ENCODE measurements at places on chromosomes 5 and 9.

GRCh38 chr9:13719446-13719845 is 440.0 kb upstream of the MPDZ start:
- DNase-seq, result peak; percentile 59

DNA sequence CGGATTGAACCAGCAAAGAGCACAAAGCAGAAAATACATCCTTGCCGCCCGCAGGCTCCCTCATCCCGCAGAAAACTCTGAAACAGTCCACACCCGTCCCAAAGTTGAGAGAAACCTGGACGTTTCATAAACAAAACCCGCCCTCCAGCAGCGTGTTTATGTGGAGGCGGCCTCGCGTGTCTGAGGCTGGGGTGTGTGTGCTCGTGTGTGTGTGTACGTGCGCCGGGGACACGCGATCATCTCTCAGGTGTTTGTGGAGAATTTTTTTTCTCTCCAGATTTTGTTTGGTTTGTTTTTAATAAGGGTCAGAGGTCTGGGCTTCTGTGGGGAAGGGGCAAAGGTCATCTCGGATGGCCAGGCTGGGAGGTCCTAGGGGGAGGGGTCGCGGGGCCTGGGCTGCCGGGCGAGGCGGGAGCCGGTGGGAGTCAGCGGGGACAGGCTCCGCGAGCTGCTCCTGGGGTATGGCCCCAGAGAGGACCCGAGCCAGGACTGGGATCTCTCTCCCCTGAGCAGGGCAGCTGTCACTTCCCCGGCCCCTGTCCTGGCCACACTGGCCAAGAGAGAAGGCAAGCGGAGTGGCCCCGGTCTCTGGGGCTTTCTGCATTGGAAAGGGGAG is 206.4 kb downstream of the C9orf50 start:
- peak; percentile 31 for DNase-seq

GRCh38 chr9:27765266-27766072 is 192.2 kb upstream of the C9orf72 start:
- DNase-seq, result peak; percentile 75

DNA sequence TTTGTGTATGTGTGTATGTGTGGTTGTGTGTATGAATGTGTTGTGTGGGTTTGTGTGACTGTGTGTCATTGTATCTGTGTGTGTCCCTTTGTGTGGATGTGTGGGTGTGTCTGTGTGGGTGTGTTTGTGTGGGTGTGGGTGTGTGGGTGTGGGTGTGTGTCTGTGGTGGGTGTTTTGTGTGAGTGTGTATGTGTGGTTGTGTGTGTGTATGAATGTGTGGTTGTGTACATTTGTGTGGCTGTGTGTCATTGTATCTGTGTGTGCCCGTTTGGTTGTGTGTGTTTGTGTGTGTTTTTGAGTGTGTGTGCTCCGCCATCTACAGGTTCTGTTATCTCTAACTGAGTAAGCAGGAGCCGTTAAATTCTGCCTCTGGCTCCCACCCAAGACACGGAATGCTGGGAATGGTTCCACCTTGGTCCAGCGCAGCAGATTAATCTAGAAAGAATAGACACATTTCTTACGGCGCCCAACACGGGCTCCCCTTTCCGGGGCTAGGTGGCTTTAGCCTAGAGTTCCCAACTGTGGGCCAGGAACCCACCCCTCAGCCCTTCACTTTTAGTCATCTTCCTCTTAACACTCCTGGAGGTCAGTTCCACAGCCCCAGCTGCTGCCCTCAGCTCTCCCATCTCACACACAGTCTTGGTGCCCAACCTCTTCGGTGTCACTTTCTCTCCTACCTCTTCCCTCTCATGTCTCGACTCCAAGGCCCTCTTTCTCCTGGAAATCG is 197.1 kb downstream of the TTLL11 start:
- peak; percentile 39 for DNase-seq

DNA sequence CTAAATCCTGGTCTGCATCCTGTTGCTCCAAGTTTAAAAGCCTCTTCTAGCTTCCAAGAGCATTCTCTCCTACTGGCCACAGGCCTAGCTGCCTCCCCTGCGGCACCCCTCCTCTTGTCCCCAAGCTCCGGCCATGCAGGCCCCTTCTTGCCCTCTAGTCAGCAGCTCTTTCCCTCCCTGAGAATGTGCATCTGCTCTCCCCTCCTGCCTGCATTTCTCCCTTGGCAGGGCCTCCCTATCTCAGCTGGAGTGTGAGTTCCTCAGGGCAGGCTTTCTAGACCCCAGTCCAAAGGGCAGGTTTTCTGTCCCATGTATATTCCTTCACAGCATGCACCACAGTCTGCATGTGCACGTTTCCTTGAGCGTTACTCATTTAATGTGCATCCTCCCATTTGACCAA is 24.6 kb upstream of the BARX1 start:
- DNase-seq, result no peak

DNA sequence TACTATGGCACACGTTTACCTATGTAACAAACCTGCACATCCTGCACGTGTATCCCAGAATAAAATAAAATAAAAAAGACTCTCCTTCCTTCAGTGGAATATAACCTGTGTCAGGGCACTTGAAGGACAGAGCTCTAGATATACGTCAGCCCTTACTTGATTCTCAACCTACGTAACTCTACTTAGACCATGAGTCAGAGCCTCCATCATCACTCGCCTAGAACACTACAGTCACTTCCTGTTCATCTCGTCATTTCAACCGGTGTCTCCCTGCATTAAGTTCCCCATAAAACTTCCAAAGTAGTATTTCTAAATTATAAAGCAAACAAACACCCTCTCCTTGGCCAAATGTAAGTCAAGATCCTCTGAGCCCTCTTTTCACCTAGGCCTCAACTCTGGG is 243.5 kb upstream of the CCNG1 start:
- DNase-seq, result no peak

- peak; percentile 7 for DNase-seq
Observed at GRCh38 chr5:123297866-123298265, 125.3 kb downstream of the CEP120 start.

- DNase-seq, result peak; percentile 57
Observed at GRCh38 chr5:73902327-73903051, 276.5 kb downstream of the ARHGEF28 start.

DNA sequence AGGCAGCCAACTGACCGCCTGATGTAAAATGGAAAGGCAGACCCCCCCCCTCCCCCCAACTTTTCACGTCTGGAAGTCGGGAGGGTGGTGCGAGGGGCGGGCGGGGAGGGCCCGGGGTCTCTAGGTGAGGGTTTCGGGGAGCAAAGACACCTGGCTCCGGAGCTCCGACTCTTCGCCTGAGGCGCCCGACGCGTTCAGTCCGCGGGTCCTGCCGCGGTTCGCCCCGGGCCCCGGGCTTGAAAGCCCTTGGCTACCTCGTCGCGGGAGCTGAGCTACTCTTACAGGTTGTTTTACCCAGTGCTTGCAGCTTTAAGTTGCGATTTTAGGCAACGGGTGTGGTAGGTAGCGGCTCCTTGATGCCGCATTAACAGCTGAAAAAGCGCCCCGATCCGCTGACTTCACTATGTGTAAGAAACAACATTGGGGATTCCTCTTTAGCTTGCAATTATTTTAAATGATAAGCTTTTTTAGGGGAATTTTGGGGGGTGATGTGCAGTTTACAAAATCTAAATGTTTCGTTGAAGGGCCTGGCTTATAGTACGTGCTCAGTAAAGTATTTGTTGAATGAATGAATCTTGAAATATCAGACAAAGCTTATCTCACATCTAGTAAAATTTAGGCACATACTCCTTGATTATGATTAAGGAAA is 722 bp downstream of the CDC42SE2 start:
- DNase-seq, result peak; percentile 32

GRCh38 chr5:175861337-175862130 is 9.8 kb upstream of the CPLX2 start:
- DNase-seq, result no peak

- no peak for DNase-seq
Observed at GRCh38 chr9:133166392-133166791, 2.7 kb upstream of the GBGT1 start.

- DNase-seq, result no peak
Observed at GRCh38 chr5:15889001-15889400, 290.6 kb downstream of the MARCHF11 start.

DNA sequence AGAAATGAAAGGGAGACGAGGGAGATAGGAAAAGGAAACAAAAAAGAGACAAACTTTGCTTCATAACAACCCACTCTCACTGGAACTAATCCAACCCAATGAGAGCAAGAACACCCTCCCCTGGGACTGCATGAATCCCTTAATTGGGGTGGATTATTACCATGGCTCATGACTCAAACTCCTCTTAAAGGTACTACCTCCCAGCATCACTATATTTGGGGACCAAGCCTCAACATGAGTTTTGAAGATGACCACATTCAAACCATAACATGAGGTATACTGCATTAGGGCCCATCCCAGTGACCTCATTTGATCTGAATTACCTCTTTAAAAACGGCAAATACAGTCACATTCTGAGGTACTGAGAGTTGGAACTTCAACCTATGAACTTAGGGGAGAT is 8.0 kb downstream of the MTAP start:
- DNase-seq, result peak; percentile 69

DNA sequence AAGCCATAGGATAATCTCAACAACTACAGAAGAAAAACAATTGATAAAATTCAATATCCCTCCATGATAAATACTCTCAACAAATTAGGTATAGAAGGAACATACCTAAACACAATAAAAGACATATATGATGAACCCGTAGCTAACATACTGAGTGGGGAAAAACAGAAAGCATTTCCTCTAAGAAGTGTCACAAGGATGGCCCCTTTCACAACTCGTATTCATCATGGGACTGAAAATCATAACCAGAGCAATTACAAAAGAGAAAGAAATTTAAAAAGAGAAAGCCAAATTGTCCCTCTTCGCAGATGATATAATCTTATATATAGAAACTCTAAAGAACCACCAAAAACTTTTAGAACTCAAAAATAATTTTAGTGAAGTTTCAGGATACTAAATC is 146.3 kb upstream of the RGMB start:
- DNase-seq, result no peak

DNA sequence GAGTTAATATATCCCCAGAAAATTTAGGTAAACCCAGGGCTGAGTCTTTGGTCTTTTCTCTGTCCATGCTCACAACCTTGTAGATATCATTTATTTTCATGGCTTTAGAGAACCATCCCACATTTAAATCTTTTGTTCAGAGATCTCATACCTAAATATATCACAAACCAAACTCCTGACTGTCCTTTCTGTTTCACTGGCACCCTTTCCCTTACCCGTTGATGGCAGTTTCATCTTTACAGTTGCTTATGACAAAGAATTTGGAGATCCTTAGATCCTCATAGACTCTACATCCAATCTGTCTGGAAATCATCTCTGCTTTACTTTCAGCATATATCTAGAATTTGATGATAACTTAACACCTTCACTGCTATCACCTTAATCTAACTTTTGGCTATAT is 19.2 kb downstream of the RNF180 start:
- no peak for DNase-seq

DNA sequence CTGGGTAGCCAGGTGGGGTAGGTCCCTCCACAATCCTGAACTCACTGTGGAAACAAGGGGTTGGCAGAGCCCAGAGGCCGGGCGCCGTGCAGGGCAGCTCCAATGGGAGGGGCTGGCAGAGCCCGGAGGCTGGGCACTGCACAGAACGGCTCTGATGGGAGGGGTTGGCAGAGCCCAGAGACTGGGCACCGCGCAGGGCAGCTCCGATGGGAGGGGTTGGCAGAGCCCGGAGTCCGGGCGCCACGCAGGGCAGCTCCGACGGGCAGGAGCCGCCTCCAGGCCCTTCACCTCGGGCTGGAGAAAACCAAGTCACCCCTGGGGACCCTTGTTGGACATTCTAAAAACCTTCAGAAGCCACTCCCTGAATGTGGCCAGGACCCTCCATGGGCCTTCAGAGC is 9.3 kb downstream of the NACC2 start:
- DNase-seq, result no peak

GRCh38 chr9:79583952-79584654 is 12.3 kb downstream of the TLE4 start:
- DNase-seq, result no peak

GRCh38 chr5:101018299-101018698 is 115.2 kb upstream of the ST8SIA4 start:
- no peak for DNase-seq

DNA sequence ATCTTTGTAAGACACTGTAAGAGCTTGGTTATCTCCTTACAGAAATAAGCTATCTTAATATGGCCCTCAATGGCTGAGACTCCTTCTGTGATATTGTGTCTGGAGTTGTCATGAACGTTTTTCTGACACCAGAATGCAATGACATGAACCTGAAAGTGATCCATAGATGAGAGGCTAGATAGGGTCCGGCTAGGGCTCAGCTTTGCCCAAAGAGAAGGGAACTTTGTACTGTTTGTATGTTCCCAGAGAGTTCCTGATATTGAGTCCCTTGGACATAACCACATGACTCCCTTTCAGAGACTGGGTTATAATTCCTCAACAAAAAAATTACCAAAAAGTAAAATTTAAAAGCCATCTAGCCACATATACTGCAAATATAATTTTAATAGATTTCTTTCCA is 575.8 kb upstream of the CLINT1 start:
- DNase-seq, result no peak

- DNase-seq, result no peak
Observed at GRCh38 chr9:138014563-138014945, 137.0 kb downstream of the CACNA1B start.

GRCh38 chr5:73438645-73439470 is 9.7 kb downstream of the FOXD1 start:
- no peak for DNase-seq

- no peak for DNase-seq
Observed at GRCh38 chr9:121182101-121182836, 19.4 kb downstream of the RAB14 start.

DNA sequence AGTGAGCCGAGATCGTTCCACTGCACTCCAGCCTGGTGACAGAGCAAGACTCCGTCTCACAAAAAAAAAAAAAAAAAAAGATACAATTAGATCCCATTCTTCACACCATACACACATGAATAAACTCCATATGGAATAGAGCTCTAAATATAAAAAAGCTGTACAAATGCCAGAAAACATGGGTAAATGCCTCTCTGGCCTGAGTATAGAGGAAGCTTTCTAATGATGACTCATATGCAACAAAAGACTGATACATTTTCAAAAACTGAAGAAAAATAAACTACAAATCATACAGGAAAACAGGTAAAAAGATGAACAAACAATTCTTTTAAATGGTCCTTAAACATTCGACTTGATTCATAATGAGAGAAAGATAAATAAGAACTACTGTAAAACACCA is 8.6 kb downstream of the ZFP62 start:
- no peak for DNase-seq

DNA sequence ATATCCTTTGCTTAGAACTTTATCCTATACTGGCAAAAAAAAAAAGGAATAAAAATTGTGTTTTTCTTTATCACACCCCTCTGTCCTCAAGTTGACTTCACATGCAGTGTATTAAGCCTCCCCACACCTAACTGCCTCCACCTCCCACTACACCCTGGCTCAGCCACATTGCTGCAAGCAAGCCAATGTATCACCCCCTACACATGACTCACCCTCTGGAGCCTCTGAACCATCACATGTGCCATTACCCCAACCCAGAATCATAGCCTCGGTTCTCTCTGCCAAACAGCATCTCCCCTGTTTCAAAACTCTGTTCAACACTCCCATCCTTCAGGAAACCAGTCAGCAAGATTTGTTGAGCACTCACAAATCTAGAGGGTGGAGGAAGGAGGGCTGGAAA is 209.0 kb downstream of the CWC27 start:
- peak; percentile 8 for DNase-seq

- peak; percentile 24 for DNase-seq
Observed at GRCh38 chr9:84238652-84239051, 101.9 kb downstream of the SLC28A3 start.

All from LHCN-M2 (cell line).